ENCODE measurements at places on chromosomes 12 and 14.
A peak's percentile ranks its signal among the peaks of the same experiment; 100 is the strongest.

GRCh38 chr12:29149691-29150281 is 708 bp downstream of the FAR2 start:
- no peak for DNase-seq

- DNase-seq, result no peak
Observed at GRCh38 chr14:52977798-52978197, 26.9 kb upstream of the FERMT2 start.

DNA sequence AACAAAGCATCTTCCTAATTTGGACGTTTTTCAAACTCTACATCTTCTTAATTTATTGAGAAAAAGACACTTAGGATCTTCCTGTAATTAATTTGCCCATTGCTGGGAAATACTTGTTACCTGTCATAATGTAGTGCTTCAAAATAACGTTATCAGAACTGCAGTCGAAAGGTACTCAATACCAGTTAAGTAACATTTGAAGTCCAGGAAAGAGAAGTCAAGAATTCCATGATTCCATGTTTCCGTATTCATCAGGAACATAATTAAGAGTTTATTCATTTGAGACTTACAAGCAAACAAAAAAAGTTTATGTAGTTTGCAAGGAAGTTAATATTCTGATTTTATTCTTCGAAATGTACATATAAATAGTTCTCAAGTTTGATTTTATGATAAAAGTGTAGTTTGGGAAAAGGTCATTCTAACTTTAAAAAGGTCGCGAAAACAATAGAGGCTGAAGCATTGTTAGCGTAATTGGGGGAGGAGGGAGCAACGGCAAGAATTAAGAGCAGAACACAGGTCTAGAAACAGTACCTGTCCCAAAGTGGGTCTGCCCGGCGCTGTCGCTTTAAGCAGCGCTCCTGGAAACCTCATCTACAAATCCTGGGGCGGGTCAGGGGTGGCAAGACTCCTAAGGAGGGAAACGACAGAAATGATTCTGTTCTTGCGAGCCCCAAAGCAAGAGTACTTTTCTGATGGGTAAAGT is 1.2 kb upstream of the KCNMB4 start:
- DNase-seq, result no peak

DNA sequence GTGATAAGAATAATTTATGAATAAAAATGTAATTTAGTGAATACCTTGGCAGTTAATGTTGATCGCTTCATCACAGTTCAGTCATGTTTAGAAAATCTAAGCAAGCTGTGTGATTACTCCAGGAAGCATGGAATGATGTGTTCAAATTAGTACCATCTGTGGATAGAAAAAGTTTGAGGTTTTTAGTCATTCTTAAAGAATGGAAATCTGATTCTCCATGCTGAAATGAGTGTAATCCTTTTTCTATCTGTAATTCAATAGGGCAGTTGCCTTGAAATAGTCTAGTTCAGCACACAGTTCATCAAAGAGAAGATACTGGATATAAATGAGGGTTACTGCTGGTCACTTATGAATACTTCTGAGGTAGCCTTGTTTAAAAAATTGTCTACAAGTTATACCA is 127.2 kb upstream of the MYF6 start:
- no peak for DNase-seq

DNA sequence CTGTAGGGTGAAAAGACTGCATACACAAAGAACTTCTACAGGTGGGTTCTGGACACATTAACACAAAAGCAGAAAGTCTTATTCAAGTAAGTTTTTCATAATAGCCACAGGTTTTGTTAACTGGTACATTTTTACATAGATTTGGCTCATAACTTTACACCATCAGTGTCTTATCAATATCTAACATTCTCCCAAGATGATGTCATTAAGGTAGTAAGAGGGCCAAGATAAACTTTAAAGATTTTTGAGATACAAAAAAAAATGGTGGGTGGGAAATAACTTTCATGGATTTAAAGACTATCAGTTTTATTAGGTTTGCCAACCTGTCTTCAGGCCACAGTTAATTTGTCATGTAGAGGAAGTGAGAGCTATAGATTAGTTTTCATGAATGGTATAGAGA is 1.7 kb downstream of the SUPT16H start:
- no peak for DNase-seq

DNA sequence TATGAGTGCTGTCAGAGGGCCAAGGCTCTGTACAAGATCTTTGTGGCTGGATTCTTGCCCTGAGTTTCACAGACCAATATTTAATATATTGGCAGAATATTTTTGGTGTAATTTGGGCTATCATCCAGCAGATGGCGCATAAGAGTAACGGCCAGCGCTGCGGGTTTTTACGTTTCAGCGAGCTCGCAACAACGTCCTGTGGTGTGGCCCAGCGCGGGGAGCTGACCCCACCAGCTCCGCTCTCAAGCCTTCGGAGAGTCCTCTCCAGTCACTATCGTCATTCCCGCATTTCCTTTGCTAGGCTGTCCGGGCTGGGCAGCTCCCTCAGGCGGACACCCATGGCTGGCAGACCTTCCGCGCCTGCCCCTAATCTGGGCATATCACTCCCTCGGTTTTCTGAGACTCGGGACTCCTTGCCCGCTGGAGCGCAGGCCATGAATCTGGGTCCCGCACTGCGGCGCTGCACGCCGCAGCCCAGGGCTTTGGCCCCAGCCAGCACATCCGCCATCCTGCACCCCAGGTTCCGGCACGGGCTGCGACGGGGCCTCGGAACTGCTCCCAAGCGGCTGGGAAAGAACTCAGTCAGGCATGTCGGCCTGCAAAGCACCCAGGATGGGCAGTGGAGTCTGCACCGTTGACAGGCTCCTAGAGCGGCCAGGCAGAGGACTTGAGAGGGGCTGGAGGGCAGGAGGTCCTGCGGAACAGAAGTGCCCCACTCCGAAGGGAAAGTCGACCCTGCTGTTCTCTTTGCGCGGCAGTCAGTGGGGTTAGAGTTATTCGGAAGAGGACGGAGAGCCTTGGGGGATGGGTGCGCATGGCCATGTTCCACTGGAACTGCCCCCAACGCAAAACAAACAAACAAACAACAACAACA is 18.4 kb downstream of the OLR1 start:
- peak; percentile 15 for DNase-seq

- DNase-seq, result no peak
Observed at GRCh38 chr12:53749986-53750811, 1.6 kb downstream of the CISTR start.

GRCh38 chr12:12726555-12727093 is 9.5 kb downstream of the CDKN1B start:
- DNase-seq, result no peak

DNA sequence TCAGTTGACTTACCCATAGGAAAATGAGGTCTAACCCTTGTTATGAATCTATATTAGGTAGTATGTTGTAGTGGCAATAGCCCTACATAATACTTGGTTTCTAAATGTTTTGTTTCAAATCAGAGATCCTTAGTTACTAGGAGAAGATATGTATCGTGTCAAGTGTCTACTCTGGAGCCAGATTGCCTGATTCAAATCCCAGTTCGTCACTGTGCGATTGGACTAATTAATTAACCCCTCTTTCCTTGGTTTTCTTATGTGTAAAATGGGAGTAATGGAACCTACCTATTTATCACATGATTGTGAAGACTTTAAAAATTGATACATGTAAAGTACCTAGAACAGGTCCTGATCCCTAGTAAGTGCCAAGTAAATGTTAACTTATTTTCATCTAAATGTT is 1.4 kb downstream of the LETMD1 start:
- DNase-seq, result no peak

DNA sequence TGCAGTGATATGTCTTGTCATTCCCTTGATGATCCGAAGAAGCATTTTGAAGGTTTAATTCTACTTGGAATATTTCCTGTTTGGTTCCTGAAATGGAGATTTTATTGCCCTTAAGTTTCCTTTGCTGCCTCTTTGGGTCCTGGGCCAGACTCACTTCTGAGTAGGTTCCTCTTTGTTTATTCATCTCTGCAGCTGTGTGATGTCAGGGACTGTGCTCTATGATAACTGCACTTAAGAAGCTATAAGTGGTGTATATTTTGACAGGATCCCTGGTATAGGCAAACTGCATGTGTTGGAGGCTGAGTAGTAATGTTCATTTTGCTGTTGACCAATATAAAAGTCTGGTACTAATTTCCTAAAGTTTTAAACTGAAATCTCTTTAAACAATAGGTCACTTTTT is at the start of gene KLRC4:
TSS of gene KLRC4 (minus strand) at position 366 of the 400 bp plus-strand sequence. CDS start at position 184, 182 bp downstream.
- no peak for DNase-seq

- no peak for DNase-seq
Observed at GRCh38 chr12:9692909-9693308, 23.4 kb downstream of the CLEC2D start.

DNA sequence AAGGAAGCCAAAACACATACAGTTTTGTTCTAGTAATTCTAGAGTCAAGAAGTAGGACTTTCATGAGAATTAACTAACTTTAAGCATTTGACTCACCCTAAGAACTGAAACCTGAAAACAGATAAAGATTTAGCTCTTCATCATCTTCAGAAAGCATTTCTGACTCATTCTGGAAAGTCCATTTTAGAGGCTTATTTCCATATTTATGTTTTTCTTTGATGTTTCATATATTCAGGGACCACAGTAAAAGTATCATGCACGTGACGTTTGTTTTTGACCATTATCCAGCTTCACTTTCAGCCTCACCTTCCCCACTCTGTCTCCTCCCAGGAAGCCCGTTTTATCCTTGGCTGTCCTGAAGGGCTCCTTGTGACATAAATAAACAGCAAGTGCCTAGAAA is 79.2 kb downstream of the MDGA2 start:
- no peak for DNase-seq

- DNase-seq, result no peak
Observed at GRCh38 chr14:68842298-68842697, 49.4 kb upstream of the ZFP36L1 start.
